CD4-positive, alpha-beta T cell (primary cell): ENCODE measurements at places on chromosomes 11 and 22. TPM values are rescaled to one million over a fixed set of nuclear protein-coding genes. Genes with fewer than 3 reads are reported as not detected.

The KCTD17 gene
- 17.3 TPM for total RNA-seq

The SYT8 gene
- not detected for total RNA-seq

The CCDC73 gene
- total RNA-seq, result not detected

The C11orf87 gene
- not detected for total RNA-seq

The CHRDL2 gene
- not detected for total RNA-seq

The CASP1 gene
- total RNA-seq, result 17.6 TPM

The OR52E8 gene
- total RNA-seq, result not detected

The RIMBP3C gene
- 0.14 TPM for total RNA-seq

The CDC45 gene
- 0.75 TPM for total RNA-seq

The SLC35F2 gene
- 2.8 TPM for total RNA-seq

The SCGB1C1 gene
- total RNA-seq, result not detected

The GDPD4 gene
- total RNA-seq, result not detected

The VEGFB gene
- total RNA-seq, result 39.7 TPM

The SSH3 gene
- total RNA-seq, result 8.8 TPM

The OR8D1 gene
- total RNA-seq, result not detected

The MYOD1 gene
- total RNA-seq, result not detected

The CCDC90B gene
- 25.7 TPM for total RNA-seq

The SIDT2 gene
- 200 TPM for total RNA-seq

The TPH1 gene
- total RNA-seq, result 1.1 TPM

The PGA3 gene
- not detected for total RNA-seq

The PANX2 gene
- total RNA-seq, result 0.16 TPM

The CST6 gene
- not detected for total RNA-seq

The SLC22A8 gene
- not detected for total RNA-seq

The TMPRSS5 gene
- 0.81 TPM for total RNA-seq

The APOBEC3C gene
- 14.8 TPM for total RNA-seq

The DNAL4 gene
- 1.9 TPM for total RNA-seq

The OR5B21 gene
- not detected for total RNA-seq

The APOL4 gene
- not detected for total RNA-seq

The OR5A1 gene
- total RNA-seq, result not detected

The DEUP1 gene
- not detected for total RNA-seq

The GRIK4 gene
- total RNA-seq, result not detected

The METTL15 gene
- 3.5 TPM for total RNA-seq

The CHADL gene
- total RNA-seq, result 1.7 TPM

The GRAMD1B gene
- 21.8 TPM for total RNA-seq

The MMP13 gene
- not detected for total RNA-seq

The MCM5 gene
- total RNA-seq, result 22.6 TPM

The SHISAL1 gene
- total RNA-seq, result not detected

The PNPLA5 gene
- total RNA-seq, result not detected

The LARGE2 gene
- total RNA-seq, result 3.5 TPM

The ART5 gene
- total RNA-seq, result not detected

The TMEM121B gene
- total RNA-seq, result 0.08 TPM

The GLYATL2 gene
- total RNA-seq, result not detected

The IGLL1 gene
- not detected for total RNA-seq

The KRTAP5-11 gene
- not detected for total RNA-seq

The GDPD5 gene
- 101 TPM for total RNA-seq

The MTMR2 gene
- total RNA-seq, result 6.9 TPM

The TRIM22 gene
- 198 TPM for total RNA-seq

The TRIM64C gene
- total RNA-seq, result not detected

The RNF26 gene
- total RNA-seq, result 20.5 TPM

The SLC6A5 gene
- not detected for total RNA-seq

The LINC01488 gene
- not detected for total RNA-seq

The SORL1 gene
- 235 TPM for total RNA-seq

The GGTLC2 gene
- not detected for total RNA-seq

The UPB1 gene
- 2.7 TPM for total RNA-seq
